ENCODE measurements at places on chromosomes 12 and 14.

DNA sequence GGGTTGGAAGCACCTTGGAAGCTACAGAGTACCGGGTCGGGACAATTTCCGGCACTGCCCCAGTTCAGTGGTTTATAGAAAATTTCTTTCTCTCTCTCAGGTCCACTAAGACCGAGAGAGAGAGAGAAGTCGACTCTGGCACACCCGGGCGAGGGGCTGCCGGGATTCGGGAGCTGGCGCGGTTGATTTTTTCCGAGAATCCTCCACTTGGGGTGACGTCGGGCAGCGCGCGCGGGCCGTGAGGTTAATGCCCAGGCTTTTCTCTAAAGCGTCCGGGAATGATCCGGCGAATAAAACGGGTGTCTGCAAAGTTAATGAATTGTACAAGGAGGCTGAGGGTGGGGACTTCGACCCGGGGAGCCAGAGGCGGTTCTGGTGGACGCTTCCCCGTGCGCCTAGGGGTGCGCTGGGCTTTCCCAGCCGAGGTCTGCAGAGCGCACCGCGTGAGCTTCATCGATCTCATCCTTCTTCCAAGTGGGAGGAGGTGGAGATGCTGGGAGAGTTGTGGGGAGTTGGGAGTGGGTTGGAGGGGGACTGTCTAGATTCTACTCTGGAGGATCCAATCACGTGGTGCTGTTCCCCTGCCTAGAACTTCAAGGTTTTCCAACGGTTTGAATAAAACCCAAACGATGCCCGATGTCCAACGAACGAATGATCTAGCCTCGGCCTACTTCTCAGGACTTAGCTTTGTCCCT is 51.9 kb upstream of the TBX3 start:
- no peak for DNase-seq

DNA sequence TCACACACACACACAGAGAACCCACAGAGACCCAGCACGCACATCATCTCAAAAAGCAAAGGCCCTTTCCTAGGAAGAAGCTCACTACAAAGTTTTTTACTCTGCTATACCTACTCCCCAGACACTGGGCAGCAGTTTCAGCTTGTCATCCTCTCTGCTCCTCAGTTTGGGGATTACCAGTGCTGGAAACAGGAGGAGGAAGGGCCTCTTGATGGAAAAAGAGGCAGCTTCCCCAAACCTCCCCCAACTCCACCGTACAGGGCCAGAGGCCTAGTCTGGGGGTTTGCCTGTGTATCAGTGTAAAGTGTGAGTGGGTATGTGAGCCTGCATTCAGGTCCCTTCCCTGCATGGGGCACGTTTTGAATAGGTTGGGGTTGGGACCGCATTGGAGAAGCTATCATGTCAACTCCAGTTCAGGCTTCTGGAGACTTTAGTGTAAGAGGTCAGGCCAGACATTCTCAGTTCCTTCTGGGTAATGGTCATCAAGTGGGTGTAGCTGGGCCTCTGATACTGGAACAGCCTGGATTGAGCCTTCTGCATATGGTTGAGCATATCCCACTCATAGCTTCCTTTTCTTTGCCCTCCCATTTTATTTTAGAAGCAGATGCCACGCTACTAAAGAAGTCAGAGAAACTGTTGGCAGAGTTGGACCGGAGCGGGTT is 1.2 kb downstream of the REM2 start:
- DNase-seq: no peak

DNA sequence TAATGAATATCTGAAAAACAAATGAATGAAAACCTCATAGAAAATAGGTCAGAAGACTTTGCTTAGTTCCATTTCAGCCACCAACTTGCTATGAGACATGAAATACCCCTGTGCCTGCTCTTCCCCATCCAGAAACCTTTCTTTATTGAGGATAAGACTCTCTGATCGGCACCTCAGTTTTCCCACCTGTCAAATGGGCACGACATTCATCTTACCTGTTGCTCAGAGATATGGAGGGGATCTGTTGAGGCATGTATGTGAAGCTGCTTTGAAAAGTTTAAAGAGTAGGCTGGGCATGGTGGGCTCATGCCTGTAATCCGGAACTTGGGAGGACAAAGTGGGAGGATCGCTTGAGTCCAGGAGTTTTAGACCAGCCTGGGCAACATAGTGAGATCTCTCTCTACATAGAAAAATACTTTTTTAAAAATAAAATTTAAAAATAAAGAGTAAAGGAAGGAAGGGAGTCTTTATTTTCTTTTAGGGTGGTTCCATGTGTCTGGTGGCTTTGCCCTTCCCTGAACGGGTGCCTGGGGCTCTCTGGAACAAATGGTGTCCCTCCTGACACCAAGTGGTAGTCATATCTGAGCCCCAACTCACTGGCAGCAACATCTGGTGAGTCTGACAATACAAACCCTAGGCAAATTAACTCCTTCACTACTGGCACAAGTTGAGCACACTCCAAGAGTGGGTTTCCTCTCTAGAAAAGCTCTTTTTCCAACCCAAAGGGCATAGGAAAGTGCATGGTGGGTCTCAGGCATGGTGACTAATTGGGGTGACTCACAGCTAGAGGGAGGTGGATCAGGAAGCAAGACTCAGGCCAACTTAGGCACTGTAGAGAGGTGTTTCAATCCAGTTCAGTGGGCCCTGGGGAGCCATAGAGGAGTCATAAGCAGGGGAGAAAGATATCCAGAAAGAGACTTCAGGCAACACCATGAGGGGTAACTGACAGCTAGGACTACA is 42.1 kb downstream of the MAP1LC3B2 start:
- DNase-seq: no peak

GRCh38 chr14:89652352-89652751 is 235.3 kb upstream of the FOXN3 start:
- no peak for DNase-seq

- DNase-seq: no peak
Observed at GRCh38 chr14:75566321-75566720, 12.1 kb upstream of the FLVCR2 start.

- DNase-seq: no peak
Observed at GRCh38 chr12:9334041-9334692, 126.0 kb upstream of the PZP start.

DNA sequence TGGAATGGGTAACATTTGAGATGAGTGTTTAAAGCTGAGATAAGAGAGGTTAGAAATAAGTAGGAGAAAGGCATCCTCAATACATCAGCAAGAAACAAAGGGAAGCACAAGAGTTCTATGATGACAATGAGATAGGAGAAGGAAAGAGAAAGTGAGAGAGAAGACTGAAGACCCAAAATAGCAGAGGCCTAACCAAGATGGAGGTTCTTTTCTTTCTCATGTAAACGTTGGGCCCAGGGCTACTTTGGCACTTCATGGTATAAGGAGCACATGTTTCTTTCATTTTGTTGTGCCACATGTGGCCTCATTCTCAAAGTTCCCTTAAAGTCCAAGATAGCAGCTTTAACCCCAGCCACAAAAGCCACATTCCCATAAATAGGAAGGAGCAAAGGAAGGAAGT is 120.5 kb upstream of the RMST start:
- no peak for DNase-seq

DNA sequence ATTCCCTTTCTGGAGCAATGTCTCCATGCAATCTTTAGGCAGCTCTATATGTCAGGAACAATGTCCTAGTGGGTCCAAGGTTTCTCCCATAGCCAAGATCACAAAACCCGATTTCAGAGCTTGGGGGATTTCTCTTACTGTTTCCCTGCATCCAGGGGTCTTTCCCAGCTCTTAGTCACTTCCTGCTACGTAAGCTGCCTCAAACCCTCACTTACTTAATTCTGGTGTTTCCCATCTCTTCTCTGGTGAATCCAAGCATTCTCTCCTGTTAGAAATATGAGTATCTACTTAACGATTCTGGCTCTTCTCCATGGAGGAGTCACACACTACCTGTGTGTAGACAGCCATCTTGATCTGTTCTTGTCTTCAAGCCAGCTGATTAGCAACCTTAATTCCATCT is 80.0 kb downstream of the IFNG-AS1 start:
- no peak for DNase-seq

DNA sequence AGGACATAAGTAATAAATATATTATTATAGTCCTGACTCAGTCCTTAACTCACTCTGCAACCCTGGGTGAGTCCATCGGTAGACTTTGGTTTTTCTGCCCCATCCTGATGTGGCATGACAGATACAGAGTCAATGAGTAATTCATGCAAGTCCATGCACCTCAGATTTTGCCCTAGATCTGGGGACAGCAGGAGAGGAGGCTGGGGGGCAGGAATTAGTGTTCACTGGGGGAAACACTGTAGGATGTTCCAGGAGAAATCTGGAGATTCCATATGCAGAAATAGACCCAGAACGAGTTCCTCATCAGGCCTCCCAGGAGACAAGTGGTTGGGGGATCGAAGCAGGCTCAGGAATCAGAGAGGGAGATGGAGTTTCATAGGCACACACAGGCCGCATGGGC is 150.8 kb downstream of the DICER1 start:
- DNase-seq: no peak

- no peak for DNase-seq
Observed at GRCh38 chr12:5582018-5582417, 150.1 kb downstream of the NTF3 start.

GRCh38 chr12:26187014-26187798 is 8.2 kb upstream of the SSPN start:
- no peak for DNase-seq

DNA sequence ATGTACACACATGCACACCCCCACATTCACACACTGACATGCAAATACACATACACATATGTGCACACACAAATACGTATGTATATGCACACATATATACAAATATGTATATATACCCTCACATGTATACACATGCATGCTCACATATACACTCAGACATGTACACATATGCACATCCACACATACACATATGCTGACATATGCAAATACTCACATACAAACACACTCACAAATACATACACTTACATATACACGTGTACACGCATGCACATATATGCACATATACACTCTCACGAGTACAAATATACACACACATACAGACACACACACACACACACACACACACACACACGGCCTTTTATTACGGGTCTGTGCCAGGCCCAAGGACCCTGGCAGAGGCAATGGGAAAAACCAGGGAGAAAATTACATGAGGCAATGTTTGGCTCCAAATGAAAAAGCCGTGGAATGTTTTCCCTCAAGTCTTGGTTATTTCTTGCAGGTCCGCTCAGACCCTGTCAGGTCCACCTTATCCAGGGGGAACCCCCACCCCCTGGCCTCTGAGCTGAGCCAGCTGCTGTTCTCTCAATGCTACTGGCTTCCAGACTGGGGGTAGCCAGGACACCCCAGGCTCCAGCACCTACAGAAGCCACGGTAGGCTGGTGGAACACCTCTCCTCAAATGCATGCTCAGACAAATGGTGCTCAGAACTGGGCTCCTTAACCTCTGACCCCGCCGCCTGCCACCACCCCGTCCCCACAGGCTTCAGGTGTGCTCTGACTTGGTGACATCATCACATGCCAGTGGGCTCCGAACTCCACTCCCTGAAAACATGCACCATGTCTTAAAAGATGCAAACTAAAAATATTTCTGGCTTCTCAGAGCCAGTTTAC is 54.7 kb downstream of the BCL11B start:
- DNase-seq: no peak

DNA sequence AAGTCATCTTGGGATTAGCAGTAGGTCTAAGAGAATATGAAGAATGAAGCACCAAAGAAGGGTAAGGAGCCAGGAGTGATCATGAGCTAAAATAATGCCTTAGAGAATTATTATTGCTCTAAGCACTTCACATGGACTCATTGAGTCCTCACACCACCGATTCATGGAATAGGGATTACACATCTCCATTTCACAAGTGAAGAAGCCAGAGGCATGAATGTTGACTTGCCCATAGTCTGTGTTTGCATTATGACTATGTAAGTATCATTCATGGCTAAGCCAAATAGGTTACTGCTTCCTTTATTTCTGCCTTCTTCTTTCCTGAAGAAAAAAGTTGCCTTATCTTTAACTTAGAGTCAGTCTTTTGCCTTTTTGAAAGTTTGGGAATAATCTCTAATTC is 99.3 kb upstream of the NEDD1 start:
- no peak for DNase-seq

DNA sequence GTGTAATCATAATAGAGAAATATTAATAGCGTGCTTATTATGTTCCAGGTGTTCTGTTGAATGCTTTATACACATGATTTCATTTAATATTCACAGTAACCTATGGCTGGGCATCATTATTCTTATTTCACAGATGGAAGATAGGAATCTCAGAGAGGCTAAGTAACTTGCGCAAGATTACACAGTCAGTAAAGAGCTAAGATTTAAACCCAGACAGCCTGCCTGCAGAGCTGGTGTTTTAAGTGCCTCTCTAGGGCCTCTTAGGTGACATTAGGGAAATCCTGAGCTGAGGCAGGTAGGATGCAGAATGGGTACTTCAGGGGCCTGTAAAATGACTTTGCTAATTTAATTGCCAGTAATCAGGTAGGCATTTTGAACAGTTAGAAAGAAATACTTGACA is 18.5 kb upstream of the BHLHE41 start:
- DNase-seq: no peak

DNA sequence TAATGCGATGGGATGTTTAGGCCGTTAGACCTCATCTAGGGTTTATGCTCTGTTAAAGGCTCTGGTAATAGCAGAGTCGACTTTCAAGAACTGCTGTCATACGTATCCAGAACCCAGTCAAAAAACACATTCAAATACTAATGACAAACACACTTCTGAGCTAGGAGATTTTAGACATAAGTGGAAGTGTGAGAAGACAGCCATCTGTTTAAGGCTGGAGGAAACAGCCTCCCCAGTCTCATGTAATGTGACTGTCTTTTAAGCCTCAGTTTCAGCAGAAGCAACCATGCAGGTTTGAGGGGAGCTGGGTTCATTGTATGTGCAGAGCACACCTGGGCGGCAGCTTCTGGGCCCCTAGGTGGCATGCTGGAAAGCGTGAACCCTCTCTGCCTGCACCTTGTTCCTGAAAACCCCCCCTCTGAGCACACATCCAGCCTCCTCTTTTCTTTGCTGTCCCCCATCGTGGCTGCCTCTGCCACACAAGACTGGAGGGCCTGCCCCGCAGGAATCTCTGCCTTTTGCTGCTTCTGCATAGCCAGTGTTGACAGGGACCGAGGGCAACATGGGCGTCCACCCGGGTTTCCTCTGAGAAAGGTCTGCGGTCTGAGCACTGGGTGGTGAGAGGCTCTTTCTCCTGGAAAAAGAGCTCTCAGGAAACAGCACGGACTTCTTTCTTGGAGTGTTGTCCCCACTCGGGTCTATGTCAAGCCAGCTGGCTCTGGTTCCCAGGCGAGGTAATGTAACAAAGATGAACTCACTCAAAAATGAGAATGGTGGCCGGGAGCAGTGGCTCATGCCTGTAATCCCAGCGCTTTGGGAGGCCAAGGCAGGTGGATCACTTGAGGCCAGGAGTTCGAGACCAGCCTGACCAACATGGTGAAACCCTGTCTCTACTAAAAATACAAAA is 11.6 kb downstream of the WNT5B start:
- DNase-seq: no peak

DNA sequence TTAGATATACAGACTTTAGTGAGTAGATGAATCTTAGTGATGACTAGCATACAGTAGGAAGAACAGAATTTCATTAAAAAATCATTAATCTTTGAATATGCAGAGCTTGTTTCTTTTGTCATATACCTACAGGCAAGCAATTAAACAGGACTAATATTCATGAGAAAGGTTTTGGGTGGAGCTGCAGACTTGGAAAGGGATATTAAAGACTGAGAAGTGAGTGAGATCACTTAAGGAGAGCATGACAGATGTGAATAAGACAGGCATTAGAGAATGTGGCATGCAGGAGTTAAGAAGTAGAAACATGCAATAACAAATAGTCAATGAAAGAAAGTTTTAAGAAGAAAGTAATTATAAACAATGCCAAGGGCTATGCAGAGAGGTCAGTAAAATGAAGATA is 187.7 kb downstream of the TMTC3 start:
- DNase-seq: no peak

Data from neural crest cell (in vitro differentiated cells).